ENCODE measurements at places on chromosomes 6 and 20.
A peak's percentile ranks its signal among the peaks of the same experiment; 100 is the strongest.

DNA sequence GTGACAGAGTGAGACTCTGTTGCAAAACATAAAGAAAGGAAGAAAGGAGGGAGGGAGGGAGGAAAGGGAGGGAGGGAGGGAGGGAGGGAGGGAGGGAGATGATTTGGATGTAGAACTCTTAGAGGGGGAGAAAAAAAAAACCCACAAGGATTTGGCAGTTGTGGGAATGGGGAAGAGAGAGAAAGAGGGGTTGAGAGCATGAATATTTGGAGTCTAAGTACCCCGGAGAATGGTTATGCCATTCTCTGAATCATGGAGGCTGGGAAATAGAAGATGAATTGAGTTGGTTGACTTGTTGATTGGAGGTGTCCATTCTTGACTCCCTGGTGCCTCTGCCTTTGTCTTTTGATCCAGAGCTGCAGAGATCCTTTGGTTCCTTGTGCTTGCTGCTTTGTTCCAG lies 35.7 kb downstream of the RALY start:
- no peak for DNase-seq

DNA sequence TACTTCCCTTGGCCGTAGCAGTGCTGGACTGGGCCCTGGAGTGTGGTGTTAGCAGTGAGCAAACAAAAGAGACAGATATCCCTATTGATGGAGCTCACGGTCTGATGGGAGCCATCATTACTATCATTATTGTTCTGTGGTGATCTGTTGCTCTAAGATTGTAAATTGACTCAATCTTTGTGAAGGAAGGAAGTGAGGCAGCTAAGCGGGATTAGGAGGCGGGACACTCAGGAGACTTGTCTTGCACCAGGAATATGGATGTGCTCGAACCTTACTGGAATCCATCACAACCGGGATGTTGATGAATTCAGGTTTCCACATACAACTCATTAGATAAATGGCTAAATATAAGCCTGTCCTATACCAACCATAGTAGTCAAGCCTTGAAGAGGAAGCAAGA lies 25.5 kb upstream of the FAM50B start:
- DNase-seq: no peak

- DNase-seq: no peak
Observed at GRCh38 chr20:36307412-36308325, 1.5 kb downstream of the DLGAP4 start.

DNA sequence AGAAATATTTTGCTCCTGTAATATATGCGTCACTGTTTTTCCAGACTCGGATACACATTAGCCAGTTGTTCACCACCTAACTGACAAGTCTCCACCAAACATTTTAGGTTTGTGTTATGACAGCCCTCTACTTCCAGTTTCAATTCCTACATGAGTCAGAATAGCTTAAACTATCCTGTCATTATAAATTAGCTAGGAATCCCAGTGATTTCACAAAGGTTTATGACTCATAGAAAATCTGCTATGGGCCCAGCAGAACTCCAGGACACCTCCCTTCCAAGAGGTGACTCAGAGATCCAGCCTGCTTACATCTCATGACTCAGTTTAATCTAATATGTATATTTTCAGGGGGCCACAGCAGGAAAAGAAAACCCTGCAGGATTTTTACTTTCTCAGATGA lies 17.4 kb upstream of the PLCB4 start:
- DNase-seq: no peak

GRCh38 chr20:35831029-35831428 lies 59.2 kb downstream of the PHF20 start:
- no peak for DNase-seq

DNA sequence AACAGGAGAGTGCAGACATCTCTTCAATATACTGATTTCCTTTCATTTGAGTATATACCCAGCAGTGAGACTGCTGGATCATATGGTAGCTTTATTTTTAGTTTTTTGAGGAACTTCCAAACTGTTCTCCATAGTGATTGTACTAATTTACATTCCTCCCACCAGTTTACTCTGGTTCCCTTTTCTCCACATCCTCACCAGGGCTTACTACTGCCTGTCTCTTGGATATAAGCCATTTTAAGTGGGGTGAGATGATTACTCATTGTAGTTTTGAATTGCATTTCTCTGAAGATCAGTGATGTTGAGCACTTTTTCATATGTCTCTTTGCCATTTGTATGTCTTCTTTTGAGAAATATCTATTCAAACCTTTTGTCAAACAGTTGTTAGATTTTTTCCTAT lies 64.9 kb upstream of the HMGCLL1 start:
- no peak for DNase-seq

DNA sequence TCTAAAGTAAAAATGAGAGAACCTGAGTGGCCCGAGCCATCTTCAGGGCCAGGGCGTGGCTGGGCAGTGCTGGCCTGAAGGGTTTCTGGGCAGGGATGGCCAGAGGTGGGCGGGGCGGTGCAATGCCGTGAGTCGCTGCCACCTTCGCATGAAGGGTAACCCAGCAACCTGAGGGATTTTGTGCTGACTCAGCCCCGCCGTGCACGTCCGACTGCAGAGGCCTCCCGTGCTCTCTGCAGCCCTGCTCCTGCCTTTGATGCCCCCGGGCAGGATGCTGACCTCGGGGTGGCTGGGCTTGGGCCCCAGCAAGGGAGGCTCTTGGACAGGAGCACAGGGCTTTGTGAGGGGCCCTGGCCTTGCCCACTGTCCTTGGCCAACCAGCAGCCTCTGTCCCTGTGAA lies 81.7 kb upstream of the GATA5 start:
- no peak for DNase-seq

DNA sequence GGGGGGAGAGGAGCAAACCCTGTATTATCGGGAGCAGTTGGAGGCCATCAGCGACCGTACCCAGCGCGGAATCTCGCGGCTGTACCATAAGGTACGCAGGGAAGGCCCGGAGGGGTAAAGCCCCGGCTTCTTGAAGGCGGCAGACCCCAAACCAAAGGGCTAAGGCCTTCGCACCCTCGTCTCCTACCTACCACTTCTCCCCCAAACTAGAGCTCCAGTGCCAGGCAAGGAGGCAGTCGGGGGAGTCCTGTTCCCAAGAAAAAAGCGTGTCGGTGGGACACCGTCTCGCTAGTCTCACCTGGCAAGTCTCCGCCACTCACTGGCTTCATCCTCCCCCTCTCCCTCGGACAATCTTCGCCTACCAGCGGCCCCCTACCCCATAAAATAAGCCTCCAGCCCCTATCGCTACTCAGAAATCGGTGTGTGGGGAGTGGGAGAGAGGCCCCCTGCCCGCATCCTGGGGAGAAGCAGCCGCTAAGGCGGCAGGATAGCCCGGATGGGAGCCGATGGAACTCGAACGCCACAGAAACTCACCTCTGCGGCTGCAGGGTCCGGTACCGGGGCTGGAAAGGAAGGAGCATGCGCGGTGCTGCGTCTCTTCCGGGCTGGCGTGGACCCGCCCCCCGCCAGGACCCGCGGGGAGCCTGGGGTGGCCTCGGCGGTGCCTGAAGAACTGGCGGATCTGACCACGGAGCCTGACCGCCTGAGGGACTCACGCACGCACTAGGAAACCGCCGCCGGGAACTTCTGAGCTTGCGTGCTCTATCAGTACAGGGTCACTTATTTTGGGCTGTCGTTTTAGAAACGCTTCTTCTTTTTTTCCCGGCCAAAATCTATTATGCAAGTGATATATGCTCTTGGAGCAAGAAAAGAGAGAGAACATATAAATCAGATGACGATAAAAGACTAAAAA lies at the start of gene RPS10:
RPS10 (minus strand) TSS at position 572 of the 913 bp plus-strand sequence. CDS start 848 bp downstream, outside the sequence.
- DNase-seq: peak; percentile 93

- no peak for DNase-seq
Observed at GRCh38 chr6:16184551-16184950, 53.8 kb upstream of the GMPR start.

- DNase-seq: no peak
Observed at GRCh38 chr6:119084784-119085183, 6.3 kb upstream of the FAM184A start.

DNA sequence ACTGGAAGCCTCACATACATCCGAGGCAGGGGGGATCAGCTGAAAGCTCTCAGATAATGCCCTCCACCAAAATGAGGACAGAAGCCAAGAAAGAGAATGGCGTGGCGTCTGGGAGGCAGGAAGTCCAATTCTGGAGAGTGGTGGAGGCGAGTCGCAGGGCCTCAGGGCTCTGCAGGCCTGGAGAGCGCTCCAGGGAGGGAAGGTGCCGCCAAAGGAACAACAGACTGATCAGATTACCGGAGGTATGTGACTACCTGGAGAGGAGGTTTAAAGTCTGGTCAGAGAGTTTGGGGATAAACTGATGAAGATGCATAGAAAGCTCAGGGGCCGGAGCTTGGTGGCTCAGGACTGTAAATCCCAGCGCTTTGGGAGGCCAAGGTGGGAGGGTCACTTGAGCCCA lies 11.2 kb upstream of the IP6K3 start:
- DNase-seq: no peak

Measured in CD4-positive, alpha-beta T cell treated with Interleukin-6 for 4 hours (primary cell).